ENCODE measurements at places on chromosomes 2 and 18.

DNA sequence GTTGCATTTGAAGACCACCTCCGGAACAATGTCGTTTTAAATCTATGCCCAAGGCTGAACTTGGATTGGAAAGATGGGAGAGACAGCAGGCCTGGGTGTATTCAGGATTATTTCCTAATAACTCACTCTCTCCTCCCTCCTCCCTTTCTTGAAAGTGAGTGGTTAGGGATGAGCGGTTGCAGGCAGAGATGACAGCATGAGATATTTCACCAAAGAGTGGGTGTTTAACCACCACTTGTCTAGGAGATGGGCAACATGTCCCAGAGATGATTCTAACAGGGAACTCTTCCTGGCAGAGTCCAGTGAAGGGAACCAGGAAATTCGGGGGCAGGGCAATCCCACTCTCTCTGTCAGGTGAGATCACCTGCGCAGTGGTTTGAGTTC lies 123.2 kb downstream of the KCTD1 start:
- no peak for DNase-seq

GRCh38 chr2:67994716-67995115 lies 68.1 kb downstream of the C1D start:
- DNase-seq = no peak

GRCh38 chr2:101710471-101711318 lies 13.2 kb downstream of the MAP4K4 start:
- DNase-seq = no peak

- no peak for DNase-seq
These were observed 4.6 kb upstream of the FMNL2 start for GRCh38 chr2:152330235-152330866.

GRCh38 chr18:36406805-36407204 lies 109.3 kb downstream of the FHOD3 start:
- no peak for DNase-seq

GRCh38 chr2:85329181-85329651 lies 1.4 kb upstream of the TGOLN2 start:
- DNase-seq = no peak

DNA sequence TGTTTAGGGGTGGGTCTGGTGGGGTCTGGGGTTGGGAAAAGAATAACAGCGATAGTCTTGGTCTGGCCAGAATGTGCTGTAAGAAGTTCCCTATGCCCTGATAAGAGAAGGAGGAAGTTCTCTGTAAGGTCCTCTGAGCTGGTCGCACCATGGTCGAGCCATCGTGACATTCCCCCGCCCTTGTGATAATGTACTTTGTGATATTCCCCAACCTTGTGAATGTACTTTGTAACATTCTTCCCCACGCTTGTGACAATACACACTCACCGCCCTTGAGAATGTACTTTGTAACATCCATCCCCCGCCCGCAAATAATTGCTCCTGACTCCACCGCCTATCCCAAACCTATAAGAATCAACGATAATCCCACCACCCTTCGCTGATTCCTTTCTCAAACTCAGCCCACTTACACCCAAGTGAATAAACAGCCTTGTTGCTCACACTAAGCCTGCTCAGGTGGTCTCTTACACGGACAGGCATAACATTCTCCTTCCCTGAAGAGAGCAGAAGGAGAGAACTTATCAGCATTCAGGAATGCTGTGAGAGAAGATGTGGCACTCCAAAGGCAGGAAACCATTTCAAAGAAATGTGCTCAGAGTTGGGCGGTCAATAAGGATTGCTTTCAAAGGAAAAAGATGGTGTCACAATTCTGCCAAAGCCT lies 17.8 kb upstream of the DUSP19 start:
- no peak for DNase-seq

- DNase-seq = no peak
These were observed 1.7 kb downstream of the NCK2 start for GRCh38 chr2:105746177-105747080.

- no peak for DNase-seq
These were observed 4.9 kb upstream of the IMP4 start for GRCh38 chr2:130337735-130338325.

DNA sequence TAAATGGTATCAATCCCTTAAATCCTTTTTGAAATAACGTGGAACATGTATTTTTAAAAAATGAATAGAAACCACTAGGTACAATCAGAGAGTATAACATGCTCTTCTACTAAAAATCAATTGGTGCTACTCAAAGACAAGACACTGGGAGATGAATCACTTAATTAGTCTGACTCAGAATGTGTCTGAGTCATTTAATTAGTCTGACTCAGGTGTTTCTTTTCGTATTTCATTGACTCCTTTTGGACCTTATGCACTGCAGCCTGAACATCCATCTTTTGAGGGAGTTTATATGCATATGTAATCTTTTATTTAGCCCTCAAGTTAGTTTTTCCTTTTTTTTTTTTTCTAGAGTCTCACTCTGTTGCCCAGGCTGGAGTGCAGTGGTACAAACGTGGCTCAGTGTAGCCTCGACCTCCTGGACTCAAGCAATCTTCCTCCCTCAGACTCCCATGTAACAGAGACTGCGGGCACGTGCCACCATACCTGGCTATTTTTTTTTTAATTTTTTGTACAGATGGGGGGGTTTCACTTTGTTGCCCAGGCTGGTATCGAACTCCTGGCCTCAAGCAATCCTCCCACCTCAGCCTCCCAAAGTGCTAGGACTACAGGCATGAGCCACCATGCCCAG lies 26.5 kb downstream of the PPP4R3B start:
- DNase-seq = no peak

- no peak for DNase-seq
These were observed 364.6 kb downstream of the OSR1 start for GRCh38 chr2:18993756-18994338.

DNA sequence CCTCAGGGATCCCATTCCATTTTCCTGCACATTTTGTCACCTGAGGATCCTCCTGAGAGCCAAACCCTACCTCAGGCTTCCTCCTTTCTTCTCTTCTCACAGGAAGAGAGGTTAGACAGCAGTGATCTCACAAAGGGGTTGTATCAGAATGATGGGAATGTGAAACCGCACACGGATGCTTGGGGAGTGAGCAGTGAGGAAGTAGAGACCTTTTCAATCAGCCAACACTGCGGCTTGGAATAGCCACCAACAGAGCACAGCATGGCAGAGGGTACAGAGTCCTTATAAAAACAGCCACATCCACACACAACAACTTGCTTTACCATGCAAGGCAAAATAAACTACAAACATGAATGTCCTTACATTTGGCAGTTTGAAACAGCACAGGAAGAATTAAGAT lies 8.7 kb downstream of the TMEM182 start:
- no peak for DNase-seq

DNA sequence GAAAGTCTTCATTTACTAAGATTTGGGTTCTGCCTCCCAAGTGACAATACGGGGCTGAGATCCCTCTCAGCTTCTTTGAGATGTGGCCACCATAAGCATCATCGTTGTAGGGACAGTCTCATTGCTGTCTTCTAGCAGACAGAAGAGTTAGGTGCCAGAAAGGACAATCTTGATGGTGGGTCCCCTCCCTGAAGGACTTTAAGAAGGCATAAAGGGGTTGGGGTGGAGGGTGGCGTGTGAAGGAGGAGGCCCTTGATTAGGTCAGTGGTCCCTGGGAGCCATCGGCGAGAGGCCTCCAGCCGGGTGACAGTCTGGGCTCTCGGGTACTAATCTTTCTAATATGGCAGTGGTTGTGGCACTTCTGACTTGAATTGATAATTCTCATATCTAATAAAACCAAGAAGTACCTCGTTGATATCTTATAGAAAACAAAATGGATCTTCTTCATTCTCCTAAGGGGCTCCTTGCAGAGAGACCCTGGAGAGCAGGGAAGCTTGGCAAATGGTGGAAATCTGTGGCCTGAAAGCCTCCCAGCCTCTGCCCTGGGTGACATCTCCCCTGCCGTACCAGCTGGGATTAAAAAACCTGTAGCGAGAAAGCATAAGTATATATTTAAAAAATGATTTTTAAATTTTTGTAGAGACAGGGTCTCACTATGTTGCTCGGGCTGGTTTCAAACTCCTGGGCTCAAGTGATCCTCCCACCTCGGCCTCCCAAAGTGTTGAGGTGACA lies 7.2 kb upstream of the PSMD1 start:
- DNase-seq = no peak

- no peak for DNase-seq
These were observed 72.4 kb downstream of the MYCN start for GRCh38 chr2:16012626-16013358.

DNA sequence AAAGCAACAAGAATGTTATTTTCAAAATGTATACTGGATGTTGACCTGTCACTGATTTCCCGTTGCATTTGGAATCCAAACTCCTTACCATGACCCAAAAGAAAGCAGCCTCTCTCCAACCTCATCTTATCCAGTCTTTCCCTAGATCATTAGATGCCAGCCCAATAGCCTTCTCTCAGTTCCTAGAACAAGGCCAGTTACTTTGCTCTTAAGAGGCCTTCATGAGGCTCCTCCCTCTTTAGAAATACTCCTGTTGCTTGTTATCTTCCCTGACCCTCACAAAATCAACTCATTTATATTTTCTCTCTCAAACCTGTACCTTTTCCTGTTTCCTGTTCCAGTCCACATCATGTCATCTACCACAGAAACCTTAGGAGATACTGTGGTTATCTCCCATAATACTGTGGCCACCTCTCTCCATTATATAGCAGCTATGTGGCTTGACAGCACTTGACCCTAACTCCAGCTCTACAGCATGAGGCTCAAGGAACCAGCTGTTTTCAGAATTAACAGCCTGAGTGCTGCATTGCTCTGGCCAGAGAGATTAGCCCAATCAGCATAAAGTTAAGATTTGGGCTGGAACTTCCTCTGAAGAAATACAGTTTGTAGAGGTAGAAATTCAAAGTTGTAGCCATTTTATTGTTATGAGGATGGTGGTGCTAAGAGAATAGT lies 22.8 kb downstream of the SRBD1 start:
- DNase-seq = no peak

DNA sequence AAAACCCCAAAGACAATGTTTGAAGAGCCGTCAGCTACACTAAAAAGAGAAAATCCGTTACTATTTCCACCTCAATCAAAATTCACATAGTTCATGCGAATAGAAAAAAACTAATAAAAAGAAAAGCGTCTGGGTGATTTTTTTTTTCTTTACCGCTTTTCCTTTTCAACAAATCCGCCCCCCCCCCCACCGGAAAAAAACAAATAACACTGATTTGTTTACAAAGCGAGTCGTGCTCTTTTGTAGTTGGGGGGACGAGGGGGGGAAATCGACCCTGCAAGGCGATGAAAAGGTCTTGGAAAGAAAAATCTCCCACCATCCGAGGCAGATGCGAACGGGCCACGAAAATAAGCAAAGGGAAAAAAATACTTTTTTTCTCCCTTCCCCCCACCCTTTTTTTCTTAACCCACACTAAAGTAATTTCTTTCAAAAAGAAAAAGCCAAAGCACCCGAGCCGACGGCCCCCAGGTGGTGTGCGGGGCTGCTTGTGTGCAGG lies 638 bp downstream of the ZNF521 start:
- no peak for DNase-seq

DNA sequence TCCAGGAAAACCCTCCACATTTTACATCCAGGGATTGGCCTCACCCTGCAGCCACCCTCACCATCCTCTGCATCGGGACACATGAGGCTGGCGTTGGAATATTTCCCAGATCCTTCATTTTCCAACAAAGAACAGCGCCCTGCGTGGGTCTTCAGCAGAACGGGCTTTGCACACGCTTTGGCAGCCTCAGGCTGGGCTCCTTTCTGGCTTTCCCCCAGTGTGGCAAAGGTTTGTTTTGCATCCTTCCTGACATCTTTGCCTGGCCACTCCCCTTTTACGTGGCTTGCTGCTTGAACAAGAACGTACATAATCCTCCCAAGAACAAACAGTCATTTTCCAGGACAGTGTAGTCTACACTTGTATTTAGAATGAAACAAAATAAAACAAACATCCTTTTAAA lies 25.6 kb upstream of the GREB1 start:
- DNase-seq = no peak

DNA sequence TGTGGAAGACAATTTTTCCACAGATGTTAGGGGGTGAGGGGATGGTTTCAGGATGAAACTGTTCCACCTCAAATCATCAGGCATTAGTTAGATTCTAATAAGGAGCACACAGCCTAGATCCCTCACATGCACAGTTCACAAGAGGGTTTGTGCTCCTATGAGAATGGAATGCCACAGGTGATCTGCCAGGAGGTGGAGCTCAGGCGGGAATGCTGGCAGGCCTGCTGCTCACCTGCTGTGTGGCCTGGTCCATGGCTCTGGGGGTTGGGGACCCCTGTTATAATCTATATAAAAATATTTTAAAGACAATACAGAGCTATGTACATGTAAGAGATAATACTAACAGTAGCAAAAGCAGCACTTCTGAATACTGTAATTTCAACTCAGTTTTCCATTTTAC lies 19.2 kb downstream of the CWC22 start:
- DNase-seq = no peak

- no peak for DNase-seq
These were observed 38.9 kb downstream of the RHBDD1 start for GRCh38 chr2:226874749-226875148.

DNA sequence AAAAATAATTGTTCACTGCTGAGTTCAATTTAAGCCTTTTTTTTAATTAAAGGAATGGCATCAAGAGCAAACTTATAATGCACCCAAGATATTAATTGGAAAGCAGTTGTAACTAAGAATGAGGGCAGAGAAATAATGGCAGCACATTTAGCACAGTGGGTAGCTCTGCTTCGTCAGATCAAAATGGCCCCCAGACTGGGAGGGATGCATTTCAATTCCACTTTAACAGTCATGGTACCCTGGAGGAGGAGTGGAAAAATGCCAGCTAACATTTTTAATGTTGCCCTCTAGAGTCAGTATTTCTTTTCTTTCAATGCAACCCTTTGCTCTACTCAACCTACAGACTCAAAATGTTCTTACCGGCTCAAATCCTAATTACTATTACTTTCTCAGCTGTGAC lies 504.8 kb upstream of the SETBP1 start:
- no peak for DNase-seq

GRCh38 chr18:9156604-9157249 lies 20.1 kb downstream of the ANKRD12 start:
- DNase-seq = no peak

- DNase-seq = no peak
These were observed 75.2 kb upstream of the CDCA7 start for GRCh38 chr2:173279527-173279868.

GRCh38 chr2:9760069-9760901 lies 83.0 kb upstream of the TAF1B start:
- DNase-seq = no peak

GRCh38 chr2:231621051-231621879 lies 28.6 kb downstream of the TEX44 start:
- no peak for DNase-seq

DNA sequence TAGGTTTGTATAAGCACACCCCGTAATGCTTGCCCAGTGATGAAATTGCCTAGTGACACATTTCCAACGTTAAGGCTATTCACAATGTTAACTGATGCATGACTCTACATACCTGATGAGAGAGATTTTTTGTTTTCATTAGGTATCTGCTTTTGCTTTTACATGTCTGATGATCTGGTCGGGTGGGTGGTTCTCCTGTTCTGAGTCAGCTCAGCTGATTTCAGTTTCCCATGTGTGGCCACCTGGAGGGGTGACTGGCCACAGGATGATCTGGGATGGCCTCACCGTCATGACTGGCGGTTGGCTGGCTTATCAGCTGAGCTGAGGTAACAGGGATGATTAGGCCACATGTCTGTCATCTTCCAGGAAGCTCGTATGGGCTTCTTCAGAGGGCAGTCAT lies 33.8 kb upstream of the ACYP2 start:
- DNase-seq = no peak

All from pulmonary artery endothelial cell (primary cell).